ENCODE measurements at places on chromosomes 16 and 17.

DNA sequence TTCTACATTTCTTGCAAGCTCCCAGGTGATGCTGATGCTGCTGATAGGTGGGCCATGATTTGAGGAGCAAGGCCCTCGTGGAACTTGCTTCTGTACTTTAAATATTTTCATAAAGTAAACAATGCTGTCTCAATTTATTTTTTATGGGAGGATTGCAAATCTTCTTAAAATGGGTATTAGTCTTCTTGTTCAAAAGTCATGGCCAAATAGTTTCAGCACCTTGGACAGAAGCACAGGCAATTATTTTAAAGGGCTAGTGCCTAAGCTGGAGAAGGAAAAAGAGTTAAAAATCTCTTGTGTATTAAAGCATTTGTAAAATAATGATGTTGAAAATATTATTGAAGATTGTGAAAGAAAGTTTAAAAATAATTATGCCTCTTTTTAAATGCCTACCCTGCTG is 50.5 kb downstream of the GPR139 start:
- DNase-seq, result no peak

- no peak for DNase-seq
These were observed 77.3 kb downstream of the ZDHHC7 start for GRCh38 chr16:84933774-84934631.

- DNase-seq, result no peak
These were observed 609 bp upstream of the ZNF750 start for GRCh38 chr17:82840431-82840831.

DNA sequence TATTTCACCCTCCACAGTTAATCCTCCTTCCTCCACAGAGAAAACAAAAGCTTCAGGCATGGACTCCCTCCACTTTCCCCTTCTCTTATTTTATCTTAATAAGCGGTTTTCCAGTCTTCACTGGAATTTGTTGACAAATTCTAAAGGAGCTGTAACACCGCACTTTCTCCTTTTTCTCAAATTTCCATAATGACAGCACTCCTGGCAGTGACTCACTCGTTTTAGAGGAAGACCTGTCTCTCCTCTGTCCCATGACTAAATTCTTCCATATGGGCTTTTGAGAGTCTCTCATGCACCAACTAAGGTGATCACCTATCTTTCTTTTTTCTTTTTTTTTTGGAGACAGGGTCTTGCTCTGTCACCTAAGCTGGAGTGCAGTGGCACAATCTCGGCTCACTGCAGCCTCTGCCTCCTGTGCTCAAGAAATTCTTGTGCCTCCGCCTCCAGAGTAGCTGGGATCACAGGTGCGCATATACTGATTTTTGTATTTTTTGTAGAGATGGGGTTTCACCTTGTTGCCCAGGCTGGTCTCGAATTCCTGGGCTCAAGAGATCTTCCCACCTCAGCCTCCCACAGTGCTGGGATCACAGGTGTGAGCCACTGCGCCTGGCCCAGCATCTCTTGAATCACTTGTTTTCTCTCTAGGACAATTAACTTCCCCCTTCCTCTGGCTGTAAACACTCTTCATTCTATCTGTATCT is 7.7 kb downstream of the ITGAM start:
- no peak for DNase-seq

- DNase-seq, result no peak
These were observed 4.2 kb upstream of the SNAI3 start for GRCh38 chr16:88690341-88691128.

- DNase-seq, result no peak
These were observed 6.7 kb upstream of the CIITA start for GRCh38 chr16:10870137-10870776.

- no peak for DNase-seq
These were observed 50.4 kb downstream of the SNX29 start for GRCh38 chr16:12026741-12027490.

DNA sequence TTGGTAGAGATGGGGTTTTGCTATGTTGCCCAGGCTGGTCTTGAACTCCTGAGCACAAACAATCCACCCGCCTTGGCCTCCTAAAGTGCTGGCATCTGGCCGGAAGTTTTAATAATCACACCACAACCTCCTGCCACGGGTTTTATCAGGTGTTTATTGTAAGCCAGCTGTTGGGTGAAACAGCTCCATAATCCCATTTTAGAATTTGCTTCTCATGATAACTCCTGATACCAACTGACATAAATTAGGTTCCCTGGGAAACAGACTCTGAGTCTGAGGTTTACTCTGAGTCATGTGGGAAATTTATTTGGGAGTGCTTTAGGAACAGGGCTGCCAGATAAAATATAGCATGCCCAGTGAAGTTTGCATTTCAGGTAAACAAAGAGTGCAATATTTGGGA is 122.6 kb upstream of the MED13 start:
- no peak for DNase-seq

GRCh38 chr17:65294181-65294719 is 157.1 kb downstream of the RGS9 start:
- DNase-seq, result peak; percentile 30

DNA sequence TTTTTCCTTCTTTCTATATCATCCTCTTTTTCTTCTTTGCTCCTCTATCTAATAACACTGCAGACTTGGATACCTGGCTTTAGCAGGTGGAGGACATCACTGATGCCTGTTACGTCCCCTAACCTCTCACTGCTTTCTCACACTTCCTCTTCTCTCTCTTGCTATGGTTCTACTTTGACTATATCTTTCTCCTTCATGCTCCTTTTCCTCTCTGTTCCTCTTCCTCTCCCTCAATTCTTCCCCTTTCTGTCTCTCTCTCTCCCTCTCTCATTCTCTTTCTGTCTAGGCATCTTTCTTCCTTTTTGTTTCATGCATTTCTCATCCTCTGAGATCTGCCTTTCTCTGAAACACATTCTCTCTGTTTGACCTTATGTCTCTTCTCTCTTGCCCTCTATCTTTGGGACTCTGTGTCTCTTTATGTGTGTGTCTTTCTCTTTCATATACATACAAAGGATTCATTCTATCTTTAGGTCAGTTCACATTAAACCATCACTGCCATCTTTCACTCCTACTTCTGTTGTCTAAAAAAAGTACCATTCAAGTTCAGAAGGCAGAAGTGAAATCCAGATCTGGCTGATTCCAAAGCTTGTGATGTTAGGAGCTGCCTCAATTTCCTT is 353.7 kb downstream of the SHISA9 start:
- DNase-seq, result no peak

DNA sequence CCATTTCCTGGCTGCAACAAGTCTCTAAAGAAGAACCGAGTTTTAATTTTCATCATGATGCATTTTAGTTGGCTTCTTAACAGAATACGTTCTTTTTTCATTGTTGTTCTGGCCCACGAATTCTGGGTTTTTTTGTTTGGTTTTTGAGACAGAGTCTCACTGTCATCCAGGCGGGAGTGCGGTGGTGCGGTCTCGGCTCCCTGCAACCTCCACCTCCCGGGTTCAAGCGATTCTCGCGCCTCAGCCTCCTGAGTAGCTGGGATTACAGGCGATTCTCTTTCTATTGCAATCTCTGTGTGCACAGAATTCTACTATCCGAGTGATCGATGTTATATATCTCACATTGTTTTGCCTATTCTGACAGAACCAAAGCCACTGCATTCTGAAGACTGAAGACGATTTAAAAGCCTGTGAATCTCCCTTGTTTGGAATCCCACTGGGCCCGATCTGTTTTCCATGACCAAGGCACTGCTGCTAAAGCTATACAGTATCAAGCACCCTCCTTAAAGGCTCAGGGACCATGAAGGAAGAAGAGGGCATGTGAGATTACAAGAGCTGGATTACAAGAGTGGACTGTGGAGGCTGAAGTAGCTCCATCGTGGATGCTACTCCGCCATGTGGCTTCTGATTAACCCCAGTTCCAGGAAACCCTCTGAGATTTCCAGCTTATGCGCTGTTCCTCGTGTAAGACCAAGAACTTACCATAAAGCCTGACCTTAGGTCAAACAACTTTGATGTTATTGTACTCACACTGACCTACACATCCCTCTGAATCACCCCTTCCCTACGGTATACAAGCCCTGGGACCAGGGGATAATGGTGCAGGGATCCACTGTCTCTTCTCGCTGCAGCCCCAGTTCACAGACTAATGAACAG is 44.3 kb downstream of the ADCY9 start:
- no peak for DNase-seq

DNA sequence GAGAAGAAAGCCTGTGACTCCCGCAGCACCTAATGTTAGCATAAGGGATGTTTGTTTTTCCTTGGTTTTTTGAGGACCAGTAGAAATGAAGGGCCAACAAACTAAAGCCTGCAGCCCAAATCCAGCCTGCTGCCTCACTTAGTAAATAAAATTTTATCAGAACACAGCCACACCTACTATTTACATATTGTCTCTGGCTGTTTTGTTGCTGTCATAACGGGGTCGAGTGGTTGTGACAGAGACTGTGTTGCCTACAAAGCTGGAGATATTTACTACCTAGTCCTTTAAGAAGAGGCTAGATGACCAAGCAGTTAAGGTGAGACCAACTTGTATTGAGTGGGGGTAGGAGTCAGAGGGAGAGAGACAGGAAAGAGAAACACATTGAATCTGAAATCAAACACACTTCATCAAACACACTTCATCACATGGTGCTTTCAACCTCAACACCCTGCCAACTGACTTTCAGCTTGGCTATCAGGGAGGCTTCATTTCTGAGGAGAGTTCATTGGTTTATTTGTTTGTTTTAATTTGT is 546.3 kb upstream of the CDH11 start:
- DNase-seq, result no peak

GRCh38 chr16:23015580-23015979 is 133.7 kb downstream of the USP31 start:
- DNase-seq, result no peak

DNA sequence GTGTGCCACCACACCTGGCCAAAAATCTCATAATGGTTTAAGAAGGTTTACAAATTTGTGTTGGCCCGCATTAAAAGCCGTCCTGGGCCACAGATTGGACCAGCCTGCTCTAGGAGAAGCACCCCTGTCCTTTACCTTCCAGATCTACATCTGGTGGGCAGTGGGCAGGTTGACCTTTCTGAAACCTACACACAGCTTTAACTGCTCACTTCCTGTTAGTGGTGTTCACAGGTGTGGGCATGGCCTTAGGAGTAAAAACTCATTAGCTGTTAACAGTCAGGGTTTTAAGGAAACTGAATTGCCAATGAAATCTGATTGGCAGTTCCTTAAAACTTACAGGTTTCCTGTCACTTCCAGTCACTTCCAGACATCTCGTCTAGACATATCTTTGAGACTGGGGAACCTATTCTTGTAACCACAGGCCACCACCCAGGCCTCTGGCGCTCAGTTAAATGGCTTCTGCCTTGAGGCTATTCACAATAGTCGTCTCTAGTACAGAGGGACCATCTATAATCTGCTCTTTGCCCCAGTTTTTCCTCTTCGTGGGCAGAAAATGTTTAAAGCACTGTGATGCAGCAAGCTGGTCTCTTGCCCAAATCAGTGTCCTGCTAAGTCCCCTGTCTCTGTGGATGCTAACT is 29.3 kb downstream of the GNGT2 start:
- no peak for DNase-seq

Measured in stimulated activated CD8-positive, alpha-beta memory T cell treated with anti-CD3 and anti-CD28 coated beads, Interleukin-15, amount 100 ng/mL, for 4 hours (primary cell).